ENCODE measurements at places on chromosomes 5 and 9. TPM values are rescaled to one million over a fixed set of nuclear protein-coding genes. Genes with fewer than 3 reads are reported as not detected.

LCN9 gene
- not detected for total RNA-seq

DNA sequence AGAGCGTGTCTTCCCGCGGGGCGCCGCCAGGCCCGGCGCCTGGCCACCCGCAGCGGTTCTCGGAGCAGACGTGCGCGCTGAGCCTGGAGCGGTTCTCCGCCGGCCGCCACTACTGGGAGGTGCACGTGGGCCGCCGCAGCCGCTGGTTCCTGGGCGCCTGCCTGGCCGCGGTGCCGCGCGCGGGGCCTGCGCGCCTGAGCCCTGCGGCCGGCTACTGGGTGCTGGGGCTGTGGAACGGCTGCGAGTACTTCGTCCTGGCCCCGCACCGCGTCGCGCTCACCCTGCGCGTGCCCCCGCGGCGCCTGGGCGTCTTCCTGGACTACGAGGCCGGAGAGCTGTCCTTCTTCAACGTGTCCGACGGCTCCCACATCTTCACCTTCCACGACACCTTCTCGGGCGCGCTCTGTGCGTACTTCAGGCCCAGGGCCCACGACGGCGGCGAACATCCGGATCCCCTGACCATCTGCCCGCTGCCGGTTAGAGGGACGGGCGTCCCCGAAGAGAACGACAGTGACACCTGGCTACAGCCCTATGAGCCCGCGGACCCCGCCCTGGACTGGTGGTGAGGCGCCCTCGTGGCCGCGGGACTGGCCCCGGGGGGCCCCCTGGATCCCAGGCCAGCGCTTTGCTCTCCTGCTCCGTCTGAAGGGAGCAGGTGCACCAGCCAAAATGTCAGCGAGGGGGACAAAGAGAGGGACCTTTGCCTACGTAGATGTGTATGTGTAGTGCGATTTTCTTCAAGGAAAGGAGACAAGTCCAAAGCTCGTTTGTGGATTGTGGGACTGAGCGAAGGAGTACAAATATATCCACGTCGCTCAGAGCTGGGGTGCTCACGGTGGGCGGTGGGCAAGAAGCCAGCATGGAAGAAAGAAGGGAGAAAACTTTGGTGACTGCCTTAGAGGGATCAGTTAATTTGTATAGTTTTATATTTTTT lies 19.5 kb downstream of the BTNL9 start:
- DNase-seq, result no peak

- no peak for DNase-seq
Measured at GRCh38 chr5:158195416-158196210, 336.7 kb upstream of the CLINT1 start.

GRCh38 chr5:107428303-107428813 lies 242.4 kb downstream of the EFNA5 start:
- no peak for DNase-seq

DNA sequence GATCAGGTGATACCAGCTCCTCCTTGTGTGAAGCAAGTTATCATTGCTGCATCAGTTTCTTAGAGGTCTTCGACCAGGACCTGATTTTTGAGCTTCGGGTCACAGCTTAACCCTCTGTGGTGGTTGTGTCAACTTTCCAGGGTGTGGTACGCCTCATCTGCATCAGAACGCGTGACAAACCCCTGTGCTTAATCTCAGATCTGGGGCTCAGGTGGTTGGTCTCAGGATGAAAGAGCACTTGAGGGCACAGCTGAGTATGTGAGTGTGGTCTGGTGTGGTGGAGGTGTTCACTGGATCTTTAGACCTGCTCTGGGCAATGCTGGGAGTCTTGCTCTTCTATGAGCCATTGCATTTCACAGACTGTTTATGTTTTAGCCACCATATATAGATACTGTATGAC lies 64.1 kb downstream of the OSTF1 start:
- no peak for DNase-seq
